ENCODE measurements at places on chromosomes 1 and 21. TPM values are rescaled to one million over a fixed set of nuclear protein-coding genes. Genes with fewer than 3 reads are reported as not detected.

Gene DCST1
- total RNA-seq = not detected

Gene FAM131C
- not detected for total RNA-seq

Gene TGFBR3
- 8.7 TPM for total RNA-seq

Gene LAMB3
- total RNA-seq = 10.4 TPM

Gene SPRR2G
- total RNA-seq = not detected

Gene G0S2
- 76.7 TPM for total RNA-seq

Gene WNT9A
- total RNA-seq = 0.29 TPM

Gene FCRL4
- total RNA-seq = not detected

Gene HOOK1
- not detected for total RNA-seq

Gene LZIC
- total RNA-seq = 18.8 TPM

Data from myometrial cell (primary cell).